ENCODE measurements at places on chromosomes 3 and 15. TPM values are rescaled to one million over a fixed set of nuclear protein-coding genes. Genes with fewer than 3 reads are reported as not detected.

DNA sequence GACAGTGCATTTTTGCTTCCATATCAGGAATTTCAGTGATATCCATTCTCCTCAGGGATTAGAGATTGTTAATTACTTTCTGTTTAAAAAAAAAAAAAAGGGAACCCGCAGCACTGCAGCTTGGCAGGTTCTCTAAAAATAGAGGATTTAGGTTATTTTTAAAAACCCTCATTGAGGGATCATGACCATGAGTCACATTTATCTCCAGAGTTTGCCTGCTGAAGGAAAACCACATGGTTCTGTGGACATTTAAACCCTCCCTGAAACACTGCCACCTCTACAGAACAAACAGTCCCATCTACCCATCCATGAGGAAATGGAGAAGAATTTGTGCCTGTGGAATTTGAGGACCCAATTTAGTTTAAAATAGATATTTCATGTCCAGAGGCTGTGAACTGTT is 66.2 kb upstream of the UBE2E1 start:
- DNase-seq: no peak

DNA sequence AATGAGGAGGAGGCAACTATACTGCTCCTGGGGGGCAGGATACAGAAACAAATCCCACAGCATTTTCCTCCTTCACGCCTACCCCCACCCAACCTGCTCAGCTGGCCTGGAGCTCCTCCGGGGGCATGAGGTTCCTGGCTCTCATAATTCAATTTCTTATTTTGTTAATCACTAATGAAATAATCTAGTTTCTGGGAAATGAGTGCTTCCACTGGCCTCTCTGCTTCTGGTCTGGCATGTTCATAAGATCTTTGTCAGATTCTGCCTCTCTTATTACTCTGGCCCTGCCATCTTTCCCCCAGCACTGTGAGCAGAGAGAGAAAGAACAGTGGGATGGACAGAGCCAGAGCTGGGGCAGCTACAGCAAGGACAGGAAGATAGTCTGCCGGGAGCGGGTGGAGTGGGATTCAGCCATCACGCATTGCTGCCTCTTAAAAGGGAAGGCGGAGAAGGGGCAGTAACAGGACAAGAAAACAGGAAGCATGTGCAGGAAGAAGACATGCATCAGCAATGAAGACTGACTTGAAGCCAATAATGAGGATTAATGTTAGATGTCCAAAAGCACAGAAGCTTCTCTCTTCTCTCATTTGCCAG is 13.6 kb downstream of the RPAP1 start:
- no peak for DNase-seq

DNA sequence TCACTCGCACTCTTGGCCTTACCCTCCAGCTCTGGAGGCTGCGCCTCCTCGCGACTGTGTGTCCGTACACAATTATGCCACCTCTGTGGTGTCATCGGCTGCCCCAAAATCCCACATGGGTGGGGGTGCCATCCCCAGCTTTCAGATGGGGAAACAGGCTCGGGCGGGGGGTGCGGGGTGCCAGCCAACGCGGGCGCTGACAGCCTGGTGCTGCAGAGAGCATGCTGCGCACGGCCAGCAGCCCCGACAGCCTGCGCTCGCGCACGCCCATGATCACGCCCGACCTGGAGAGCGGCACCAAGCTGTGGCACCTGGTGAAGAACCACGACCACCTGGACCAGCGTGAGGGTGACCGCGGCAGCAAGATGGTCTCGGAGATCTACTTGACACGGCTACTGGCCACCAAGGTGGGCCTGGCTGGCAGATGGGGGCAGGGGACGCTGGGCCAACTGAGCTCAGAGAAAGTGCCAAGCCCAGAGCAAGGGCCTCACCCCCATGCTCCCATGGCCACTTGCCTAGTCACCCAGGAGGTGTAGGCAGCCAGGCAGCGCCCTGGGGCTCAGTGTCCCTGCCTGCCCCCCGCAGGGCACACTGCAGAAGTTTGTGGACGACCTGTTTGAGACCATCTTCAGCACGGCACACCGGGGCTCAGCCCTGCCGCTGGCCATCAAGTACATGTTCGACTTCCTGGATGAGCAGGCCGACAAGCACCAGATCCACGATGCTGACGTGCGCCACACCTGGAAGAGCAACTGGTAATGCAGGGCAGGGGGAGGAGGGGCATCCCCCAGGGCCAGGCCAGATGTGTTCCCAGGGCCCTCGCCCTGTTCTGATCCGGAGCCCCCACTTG is 47.0 kb downstream of the PLXNA1 start:
- no peak for DNase-seq

DNA sequence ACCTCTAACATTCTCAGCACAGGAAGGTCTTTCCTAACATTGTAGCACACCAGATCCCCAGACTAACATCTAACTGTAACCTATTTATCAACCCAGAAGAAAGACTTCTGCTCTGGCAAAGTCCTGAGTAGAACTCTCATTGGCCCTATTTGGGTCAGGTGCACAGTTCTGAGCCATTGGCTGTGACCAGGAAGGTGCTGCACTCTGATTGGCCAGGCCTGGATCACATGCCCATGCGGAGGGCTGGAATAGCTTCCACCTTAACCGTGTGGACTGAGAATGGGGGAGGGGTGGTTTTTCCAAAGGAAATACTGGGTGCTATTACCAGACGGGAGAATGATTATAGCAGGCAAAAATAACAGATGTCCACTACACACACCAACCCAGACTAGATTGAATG is 11.5 kb downstream of the FEZF2 start:
- no peak for DNase-seq

DNA sequence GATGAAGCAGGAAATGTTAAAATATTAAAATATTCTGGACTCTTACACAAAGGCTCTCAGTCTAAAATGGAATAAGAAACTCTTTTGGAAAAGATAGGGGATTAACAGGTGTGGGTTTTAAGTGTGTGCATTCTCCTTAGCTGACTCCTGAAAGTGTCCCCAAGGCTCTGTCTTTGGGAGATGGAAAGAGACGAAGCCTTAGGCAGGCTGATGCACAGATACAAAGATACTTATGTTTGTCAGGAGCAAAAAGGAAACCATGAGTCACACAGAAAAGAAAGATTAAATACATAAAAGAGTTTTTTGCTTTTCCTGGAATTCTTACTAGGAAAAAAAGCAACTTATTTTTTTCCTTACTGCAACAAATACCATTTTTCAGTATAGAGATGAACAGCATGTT is 23.8 kb upstream of the ABI3BP start:
- no peak for DNase-seq

DNA sequence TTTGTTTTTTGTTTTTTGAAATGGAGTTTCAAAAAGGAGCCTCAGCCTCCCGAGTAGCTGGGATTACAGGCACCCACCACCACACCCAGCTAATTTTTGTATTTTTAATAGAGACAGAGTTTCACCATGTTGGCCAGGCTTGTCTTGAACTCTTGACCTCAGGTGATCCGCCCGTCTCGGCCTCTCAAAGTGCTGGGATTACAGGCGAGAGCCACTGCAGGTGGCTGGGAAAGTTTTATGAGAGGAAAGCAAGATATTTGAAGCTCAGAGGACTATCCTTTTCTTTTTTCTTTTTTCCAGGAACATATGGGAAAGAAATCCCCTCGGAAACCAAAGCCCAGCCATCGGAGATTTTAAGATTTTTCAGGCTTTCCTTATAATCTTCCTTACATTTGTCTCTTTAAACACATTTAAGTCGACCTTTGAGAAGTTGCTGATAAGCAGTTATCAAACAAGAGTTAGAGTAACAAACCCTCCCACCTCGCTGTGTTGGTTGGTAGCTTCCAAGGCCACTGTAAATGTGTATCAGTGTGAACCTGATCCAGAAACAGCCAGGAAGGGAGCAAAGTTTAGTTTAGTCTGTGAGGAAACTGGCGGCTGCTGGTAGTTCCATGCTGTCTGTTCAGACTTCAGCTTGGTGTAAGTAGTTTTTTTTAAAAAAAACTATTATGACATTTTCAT is 34.5 kb upstream of the MAP3K13 start:
- no peak for DNase-seq

DNA sequence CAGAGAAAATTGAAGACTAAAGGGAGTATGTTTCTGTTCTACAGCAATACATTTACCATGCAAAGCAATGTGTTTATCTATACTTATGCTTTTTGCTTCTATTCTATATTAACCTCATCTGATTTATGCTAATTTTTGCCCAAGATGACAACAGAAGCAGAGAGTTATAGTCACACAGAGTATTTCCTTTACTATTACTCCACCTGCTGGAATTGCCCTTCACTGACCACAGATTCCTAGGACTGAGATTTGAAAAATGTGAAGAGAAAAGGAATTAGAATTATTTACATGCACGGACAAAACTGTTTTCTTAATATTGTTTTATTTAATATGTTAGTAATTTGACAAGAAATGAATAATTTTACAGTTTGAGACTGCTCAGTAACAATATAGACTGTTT is 745.6 kb downstream of the VGLL3 start:
- no peak for DNase-seq

- no peak for DNase-seq
Observed at GRCh38 chr15:93029214-93029835, 59.7 kb downstream of the RGMA start.

DNA sequence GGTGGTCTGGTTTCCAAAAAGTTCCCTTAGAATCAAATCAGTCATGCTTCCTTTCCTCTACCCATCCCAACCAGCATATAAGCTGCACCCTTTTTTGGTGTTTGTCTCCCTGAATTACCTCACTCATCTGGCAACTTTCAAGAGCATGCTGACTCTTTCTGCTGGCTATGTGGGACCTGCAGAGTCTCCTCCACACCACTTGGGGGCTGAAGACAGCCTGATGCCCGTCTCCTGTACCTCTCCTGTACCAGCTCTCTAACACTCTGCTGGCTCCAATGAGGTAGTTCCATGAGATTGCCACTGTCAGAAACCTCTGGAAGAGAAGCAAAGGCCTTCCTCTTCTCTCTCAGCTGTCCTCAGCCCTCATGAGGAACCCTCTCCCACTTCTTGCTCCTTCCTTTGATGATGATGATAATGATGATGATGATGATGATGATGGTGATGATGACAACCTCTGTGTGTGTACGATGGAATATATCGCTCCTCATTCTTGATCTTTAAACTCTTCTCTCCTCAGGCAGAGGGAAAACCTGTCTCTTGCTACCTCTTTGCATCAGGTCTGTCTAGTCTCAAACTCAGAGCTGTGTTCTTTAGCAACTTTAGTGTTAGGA is 257.5 kb downstream of the ZNF621 start:
- DNase-seq: no peak

DNA sequence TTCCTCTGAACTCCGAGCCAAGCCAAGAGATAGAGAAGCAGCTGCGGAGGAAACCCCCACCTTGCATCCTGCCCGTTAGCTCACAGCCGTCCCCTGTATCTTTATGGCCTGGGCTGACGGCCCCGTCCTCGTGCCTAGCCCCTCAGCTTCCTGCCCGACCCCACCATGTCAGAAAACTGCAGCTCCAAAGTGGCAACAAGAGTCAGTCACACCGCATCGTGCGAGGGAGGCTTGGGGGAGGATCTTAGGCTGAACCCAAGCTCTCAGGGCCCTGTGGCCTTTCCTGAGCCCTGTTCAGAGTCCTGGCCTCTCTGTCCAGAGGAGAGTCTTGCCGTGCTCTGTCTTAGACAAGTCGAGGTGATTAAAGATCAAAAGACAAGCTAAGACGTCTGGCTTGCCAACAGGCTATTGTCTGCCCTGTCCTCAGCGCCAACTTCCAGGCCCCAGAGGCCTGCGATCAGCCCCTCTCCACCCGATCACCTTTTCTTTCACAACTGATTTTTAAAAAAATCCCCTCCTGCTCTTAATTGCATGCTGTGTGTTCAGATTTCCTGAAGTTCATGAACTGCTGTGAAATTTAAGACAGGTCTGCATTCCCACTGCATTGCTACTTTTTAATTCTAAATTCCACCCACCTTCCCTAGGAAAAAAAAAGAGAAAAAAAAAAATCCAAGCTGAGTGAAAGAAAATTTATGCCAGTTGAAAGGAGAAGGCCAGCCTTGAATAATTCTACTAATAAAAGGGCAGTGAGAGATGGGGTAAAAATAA is 89.7 kb upstream of the WNT5A start:
- no peak for DNase-seq

GRCh38 chr3:11560746-11561145 is 83.0 kb downstream of the VGLL4 start:
- no peak for DNase-seq

DNA sequence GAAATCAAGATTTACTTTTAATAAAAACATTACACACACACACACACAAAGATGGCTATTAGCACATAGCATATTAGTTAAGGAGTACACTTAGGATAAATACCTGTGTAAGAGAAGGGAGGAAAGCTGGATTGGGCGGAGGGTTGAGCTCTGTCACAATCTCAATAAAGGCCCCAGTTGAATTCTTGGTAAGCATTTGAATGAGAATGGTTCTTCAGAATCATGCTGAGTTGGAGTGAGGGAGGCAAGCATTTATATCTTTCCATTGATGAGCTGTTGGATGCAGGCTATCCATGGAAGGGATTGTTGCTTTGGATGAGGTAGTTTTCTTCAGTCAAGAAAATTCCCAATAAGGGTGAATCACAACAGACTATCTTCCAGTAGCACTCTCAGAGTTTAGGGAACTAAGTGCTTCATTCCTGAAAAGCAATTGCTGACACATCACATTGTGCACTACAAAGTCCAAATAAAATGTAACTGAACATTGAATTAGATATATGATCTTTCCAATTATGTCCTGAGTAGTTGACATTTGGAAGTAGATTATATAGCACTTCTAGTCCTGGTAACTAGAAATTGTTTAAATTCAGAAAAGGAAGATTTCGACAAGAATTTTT is 95.7 kb downstream of the SUCNR1 start:
- no peak for DNase-seq

The RTP4 gene
- 0.78 TPM for total RNA-seq

The SCAANT1 gene
- total RNA-seq: not detected

The ALPK3 gene
- 68.4 TPM for total RNA-seq

The AADACL2 gene
- not detected for total RNA-seq

Data from glomerular endothelial cell (primary cell).